GM12891 (cell line): ENCODE measurements at places on chromosomes 13 and 19.

- no peak for DNase-seq
Measured at GRCh38 chr19:13396250-13397080, 109.8 kb downstream of the CACNA1A start.

DNA sequence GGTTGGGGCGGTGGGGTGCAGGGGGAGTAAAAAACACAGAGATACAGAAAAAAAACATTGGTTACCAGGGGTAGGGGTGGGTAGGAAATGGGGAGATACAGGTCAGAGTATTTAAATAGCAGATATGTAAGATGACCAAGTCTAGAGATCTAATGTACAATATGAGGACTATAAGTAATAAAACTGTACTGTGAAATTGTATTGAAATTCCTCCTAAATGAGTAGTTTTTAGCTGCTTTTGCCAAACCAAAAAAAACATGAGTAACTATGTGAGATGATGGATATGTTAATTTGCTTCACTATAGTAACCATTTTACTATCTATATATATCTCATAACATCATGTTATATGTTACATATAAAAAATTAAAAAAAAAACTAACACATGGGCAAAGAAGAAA, 29.6 kb downstream of the VWA8 start:
- no peak for DNase-seq

- no peak for DNase-seq
Measured at GRCh38 chr19:9741476-9742171, 26.9 kb downstream of the ZNF846 start.

DNA sequence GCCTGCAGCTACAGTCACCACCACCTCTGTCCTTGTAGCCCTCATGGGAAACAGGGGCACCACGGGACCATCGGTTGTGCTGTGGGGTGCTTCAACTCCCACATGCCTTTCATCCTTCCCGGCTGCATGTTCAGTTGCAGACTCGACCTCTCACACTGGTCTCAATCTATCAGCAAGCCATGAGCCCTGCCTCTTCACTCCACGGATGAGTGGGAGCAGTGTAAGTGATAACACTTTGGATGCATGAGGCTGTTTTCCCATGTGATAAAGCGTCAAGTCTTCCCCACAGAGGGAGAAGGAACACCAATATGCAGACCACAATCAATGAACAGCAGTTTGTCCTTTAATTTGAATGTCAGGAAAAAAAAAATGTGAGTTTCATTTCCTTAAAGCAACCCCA, 12.2 kb downstream of the SERP2 start:
- DNase-seq, result no peak

GRCh38 chr19:46718157-46718933, 1.4 kb upstream of the PRKD2 start:
- peak; percentile 68 for DNase-seq

DNA sequence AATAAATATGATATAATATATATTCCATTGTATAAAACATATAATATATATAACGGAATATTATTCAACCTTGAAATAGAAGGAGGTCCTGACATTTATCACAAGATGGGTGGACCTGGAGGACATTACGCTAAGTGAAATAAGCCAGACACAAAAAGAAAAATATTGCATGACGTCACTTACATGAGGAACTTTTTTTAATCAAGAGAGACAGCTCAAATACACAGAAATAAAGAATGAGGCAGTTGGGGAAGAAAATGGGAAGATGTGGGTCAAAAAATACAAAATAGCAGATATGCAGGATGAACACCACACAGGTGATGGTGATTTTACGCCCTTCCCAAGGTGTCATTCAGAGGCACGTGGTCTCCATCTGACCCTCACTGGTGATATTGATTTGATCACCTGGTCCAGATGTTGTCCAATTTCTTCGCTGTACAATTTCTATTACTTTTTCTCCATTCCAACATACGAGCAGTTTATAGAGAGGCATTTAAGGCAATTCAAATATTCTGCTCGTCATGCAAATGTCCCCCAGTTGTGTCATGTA, 513 bp upstream of the ZNF317 start:
- no peak for DNase-seq

DNA sequence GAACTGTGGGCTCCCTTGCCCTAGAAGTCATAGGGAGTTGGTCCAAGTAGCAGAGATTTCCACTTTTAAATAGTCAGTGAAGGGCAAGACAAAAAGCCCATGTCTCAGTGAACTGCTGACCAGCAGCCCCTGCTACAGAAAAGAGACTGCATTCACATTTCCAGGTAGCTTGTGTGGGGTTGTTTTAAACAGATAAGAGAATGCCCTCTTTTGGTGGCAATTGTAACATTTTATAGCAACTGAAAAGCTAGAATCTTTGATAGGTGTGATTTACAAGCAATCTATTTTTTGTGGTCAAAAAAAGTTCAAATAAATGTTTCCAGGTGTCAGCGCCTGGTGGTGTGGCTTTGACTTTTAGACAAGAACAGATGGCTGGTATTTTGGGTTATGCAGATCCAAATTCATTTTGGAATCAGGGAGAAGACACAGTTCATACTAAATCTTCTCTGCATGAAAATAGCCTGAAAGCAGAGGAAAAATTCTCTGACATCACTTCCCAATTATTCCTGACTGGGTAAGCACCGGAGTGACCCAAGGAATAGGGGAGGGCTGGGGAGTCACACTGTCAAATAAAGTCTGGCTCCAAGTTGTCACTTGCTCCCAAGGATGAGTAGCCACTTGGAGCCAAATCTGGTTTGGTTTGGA, 26.2 kb upstream of the GPR12 start:
- DNase-seq, result no peak

GRCh38 chr13:109595471-109595870, 190.9 kb downstream of the IRS2 start:
- DNase-seq, result no peak

DNA sequence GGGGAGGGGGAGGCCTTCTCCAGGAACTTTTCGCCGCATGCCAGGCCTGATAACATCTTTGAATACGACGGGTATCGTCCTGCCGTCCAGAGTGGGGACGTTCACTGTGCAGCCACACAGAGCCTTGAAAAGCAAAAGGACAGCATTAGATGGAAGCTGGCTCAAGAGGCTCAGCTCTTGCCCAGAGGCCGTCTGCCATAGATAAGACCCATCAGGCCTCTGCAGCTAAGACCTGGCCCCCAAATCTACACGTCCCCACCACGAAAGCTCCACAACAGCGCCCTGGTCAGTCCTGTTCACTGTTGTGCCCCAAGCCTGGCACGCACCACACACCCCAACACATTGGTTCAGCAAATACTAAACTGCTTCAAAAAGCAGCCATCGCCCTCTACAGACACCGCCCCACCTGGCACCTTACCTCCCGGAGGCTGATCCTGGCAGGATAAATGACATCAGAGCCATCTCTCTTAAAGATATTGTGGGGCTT, 2.1 kb downstream of the DNAJB1 start:
- DNase-seq, result no peak
